ENCODE measurements at places on chromosomes 1 and 21.
A peak's percentile ranks its signal among the peaks of the same experiment; 100 is the strongest.

DNA sequence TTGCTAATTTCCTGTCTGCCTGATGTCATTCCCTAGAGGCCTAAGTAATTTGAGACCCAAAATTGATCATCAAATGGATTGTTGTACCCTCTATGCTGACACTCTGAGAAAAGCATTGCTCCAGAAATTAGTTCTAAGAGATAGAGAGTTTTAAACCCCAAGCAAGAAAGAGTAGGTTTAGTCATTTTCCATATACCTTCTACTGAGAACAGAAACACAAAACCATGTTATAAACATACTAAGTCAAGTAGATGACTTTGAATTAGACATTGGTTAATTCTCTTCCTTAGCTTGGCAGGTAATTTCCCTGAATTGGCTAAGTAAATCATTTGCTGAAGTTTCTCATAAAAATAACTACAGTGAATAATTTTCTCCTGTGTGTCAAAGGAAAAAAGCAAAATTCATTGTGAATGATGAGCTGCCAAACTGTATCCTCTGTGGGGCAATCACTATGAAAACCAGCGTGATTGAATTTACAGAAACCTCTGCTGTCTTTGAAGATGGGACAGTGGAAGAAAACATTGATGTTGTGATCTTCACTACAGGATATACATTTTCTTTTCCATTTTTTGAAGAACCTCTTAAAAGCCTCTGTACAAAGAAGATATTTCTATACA is 20.1 kb downstream of the FMO4 start:
- no peak for DNase-seq

GRCh38 chr21:41133874-41134522 is 34.0 kb upstream of the BACE2 start:
- DNase-seq, result no peak

- DNase-seq, result no peak
These were observed 16.4 kb downstream of the CD2 start for GRCh38 chr1:116770625-116771024.

- no peak for DNase-seq
These were observed at the start of gene ELF3 for GRCh38 chr1:202010180-202011015. TSS of gene ELF3 (plus strand) at chr1:202010587. CDS start at chr1:202011137, 550 bp downstream.

DNA sequence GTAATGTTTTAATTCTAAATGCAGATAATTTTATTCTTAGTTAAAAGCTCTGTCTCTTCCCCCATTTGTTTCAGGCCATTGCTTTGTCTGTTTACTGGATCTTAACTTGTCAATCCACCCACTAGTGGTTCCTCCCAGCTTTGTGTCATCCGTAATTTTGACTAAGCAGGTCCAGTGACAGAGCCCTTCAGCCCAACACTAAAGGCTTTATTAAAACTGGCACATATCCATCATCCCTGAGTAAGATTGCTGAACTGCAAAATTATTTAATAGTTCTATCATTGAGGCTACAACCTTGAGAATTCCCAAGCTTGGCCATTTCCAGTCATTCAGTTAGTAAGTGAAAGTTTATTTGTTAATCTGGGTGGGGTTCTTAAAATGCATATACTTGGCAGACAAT is 96.7 kb downstream of the NGF start:
- no peak for DNase-seq

DNA sequence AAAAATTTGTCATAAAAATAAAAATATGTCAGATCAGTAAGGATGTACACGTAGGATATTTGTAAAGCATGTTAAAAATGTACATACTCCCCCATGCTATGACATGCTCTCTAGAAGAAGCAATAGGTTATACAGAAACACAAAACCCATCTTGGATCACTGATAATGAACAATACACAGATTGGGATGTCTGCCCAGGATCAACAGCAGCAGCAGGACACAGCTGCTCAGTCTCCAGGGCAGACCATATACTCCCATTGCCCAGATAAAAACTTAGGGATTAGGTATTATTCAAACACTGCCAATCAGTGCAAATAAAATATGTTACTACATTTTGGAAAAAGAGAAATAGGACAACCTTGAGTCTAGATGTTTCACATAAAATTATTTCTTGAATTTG is 39.0 kb downstream of the DAB1 start:
- no peak for DNase-seq

DNA sequence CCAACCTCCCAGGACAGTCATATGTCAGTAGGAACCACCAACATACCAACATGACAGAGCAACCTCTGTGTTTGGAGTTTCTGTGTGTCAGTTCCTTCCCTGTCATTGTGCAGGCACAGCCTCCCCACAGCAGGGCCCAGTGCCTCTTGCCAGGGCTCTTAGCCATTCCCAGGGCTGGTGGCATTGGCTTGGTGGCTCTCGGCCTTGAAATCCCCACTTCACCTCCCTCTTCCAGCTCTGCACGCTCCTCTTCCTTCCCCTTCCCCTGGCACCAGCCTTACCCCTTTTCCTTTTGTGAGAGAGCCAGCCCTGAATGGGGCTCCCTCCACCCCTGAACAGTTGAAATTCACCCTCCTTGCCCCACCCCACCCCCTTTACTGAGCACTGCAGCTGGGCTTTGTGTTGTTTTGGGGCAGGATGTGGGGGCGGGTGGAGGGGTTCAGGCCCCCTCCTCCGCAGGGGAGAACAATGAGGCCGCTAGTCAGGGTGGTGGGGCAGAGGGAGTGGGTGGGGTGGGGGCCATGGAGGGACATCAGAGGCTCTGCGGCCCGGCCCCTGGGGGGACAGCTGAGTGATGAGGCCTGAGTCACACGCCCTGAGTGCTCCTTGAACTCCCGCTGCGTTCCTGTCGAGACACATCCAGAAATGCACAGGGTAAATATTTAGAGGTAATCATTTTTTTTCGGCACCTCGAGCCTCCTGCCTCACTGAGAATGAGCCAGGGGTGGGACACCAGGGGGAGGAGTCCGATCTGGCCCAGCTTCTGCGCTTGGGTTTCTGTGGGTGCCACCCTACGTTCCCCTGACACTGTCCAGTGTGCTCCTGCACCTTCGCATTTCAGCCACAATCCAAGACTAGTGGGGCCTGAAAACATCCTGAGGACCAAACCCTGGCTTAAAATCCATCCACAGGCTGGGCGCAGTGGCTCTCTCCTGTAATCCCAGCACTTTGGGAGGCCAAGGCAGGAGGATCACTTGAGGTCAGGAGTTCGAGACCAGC is 28.6 kb downstream of the LGR6 start:
- DNase-seq, result no peak

DNA sequence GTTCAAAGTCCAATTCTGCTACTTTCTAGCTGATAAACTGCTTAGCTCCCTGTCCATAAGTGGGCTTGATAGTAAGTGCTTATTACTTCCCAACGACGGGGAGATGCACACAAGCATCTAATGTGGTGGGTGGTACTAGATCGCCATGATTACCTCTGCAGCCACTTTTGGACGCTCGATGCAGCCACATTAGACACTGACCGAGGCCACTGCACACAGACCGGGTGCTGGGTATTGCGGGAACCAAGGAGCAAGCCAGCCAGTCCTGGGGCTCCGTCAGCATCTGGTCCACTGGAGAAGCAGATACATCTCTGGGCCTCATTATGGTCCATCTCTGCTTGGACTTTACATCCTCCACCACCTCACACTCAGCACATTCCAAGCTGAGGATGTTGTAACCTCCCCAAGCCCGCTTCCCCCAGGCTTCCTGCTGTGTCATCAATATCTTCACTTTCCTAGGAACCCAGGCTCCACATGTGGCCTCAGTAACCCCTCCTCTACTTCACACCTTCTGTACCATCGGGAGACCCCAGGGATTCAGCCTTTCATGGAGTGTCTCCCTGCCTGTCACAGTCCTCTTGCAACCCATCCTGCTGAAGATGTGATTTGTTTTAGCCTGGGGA is 48.2 kb downstream of the RHOU start:
- DNase-seq, result no peak

DNA sequence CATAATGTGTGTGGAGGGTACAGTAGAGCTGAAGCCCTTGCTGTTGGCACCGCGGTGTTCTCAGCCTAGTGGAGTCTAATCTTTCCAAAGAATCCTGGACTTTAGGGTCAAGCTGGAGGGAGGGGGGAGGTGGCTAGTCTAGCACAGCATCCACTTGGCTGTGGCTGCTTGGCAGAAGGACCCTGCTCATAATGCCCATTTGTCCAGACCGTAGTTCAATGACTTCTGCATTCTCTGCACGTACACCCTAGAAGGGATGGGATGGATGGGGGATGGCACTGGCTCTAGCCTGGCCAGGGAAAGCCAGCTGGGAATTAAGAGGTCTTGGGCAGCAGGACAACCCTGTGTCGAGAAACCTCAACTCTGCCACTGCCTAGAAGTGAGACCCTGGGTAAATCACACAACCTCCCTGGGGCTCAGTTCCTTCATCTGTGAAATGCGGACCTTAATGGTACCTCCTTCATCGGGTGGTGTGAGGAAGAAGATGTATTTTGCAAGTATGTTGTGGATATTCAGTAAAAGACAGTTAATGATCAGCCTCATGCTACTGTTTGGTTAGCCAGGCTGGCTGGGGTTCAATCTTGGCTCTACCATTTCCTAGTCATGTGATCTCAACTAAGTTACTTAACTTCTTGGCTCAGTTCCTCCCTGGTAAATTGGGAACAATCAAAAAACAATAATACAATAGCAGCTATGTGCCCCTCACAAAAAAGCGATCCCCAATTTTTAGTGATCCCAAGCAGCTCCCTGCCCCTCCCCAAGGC is 27.2 kb upstream of the CLIC4 start:
- no peak for DNase-seq

GRCh38 chr1:232844791-232845190 is 39.6 kb downstream of the MAP10 start:
- DNase-seq, result no peak

GRCh38 chr1:14748151-14748550 is 149.7 kb downstream of the KAZN start:
- DNase-seq, result no peak

DNA sequence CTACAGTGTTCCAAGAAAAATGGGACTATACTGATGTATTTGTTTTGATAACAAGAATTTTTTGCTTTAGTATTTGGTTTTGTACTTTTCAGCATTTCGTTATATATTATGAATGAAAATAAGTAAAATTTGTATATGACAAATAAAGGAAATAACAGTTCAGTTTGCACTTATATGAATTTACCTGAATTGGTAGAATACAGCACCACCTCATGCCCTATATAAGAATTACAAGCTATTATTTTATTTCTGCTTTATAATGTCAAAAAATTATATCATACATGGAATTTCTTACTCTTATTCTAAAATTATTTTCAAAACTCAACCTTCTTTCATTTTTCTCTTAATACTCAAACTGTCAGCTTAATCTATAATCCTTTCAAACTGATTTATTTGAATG is 14.6 kb downstream of the EFCAB7 start:
- no peak for DNase-seq

GRCh38 chr1:173475564-173476196 is 1.5 kb upstream of the PRDX6 start:
- peak; percentile 9 for DNase-seq

DNA sequence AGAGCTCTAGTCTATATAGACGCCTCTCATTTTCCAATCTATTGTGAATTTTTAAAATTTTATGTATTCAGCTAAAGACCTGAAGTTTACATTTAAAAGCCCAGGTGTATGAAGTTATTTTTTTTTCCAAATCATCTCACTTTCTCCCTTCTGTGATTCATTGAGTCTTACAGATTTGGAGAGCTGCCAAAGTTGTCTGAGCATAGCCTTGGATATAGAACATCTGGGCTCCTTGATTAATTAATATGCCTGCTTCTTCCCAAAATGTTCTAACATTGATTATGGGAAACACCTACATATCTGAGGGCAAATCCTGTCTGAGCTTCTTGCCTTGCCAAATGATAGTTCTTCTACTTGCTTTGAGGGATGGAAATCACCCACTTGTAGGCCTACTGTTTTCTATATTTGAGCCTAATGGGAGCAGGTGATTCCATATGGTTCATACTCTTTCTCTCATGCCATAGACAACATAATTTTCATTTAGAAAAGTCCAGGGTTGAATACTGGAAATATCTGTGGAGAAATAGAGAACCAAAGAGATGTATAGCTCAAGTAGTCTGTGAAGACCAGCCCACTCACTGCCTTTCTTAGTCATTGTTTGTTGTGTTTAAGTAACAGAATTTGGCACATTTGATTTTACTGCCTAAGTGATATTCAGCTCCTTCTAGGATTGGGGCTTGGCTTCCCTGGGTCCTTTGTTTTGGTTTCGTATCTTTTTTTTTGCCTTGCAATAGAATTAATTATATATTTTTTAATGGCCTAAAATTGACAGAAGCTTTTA is 46.2 kb downstream of the MACF1 start:
- no peak for DNase-seq

- DNase-seq, result no peak
These were observed 254.8 kb downstream of the PBX1 start for GRCh38 chr1:164813776-164814175.

DNA sequence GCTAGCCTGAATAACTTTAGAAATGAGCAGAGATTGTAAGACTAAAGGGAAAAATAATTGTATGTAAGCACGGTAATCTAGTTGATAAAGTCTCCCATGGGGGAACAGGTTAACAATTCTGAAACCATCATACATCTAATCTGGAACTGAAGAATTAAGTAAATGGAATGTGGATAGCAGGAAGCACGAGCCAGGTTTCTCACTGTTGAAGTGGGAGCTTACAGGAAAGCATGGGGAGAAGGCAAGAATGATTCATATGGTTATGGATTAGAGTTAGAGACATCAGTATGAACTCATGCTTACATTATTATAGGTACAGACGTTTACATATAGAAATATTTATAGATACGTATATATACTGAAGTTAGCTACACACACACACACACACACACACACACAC is 83.0 kb downstream of the LEPR start:
- no peak for DNase-seq

DNA sequence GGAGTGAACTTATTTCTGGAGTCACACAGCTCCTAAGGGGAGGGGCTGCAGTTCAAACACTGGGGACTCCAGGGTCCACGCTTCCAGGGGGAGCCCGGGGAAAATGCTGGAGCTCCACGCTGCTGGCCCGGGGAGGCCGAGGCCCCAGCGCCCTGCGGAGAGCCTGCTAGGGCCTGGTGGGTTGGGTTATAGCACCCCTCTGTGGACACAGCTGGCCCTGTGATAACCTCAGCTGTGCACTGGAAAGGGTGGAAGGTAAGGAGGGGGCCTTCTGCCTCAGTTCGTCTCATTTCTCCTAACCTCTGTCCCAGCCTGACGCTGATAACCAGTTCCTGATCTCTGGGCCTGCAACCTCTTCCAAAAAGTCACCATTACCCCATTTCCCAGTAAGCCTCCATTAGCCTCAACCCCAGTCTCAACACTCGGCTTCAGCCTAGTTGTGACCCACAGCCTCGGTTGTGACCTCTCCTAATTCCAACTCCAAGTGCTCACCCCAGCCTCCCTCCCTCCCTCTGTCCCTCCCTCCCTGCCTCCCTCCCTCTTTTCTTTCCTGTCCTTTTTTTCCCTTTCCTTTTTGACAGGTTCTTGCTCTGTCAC is 7.1 kb downstream of the NBL1 start:
- no peak for DNase-seq

- DNase-seq, result no peak
These were observed 9.7 kb upstream of the FRRS1 start for GRCh38 chr1:99776120-99776519.

GRCh38 chr1:45334308-45335245 is 5.4 kb upstream of the TOE1 start:
- no peak for DNase-seq
